ENCODE measurements at places on chromosomes 5 and 9. TPM values are rescaled to one million over a fixed set of nuclear protein-coding genes. Genes with fewer than 3 reads are reported as not detected.

DNA sequence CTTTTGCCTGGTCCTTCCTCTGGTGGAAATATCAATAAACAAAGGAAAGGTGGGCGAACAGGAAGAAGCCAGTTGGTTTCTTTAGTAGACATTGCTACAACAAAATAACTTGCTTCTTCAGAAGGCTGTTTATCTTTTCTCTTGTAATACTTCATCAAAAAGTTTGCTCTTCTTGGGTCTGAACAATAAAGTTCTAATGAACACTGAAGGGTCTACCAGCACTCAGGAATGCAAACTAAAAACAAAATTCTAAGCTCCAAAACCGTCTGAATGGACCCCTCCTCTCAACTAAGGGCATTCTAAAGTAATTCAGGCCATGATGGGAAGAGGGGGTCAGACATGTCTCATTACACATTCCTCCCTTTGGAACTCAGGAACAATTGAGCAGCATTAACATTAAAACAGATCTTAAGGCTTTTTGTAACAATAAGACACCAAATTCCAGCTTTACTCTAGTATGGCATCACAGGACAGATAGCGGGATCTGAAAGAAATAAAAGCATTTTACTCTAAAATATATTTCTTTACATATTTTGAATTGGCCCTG, 2.3 kb downstream of the TBCA start:
- no peak for DNase-seq
- H3K27ac ChIP-seq = no peak overlapping the region
- H3K36me3 ChIP-seq = peaks cover 8% of the 10 kb centered on the region
- H3K4me1 ChIP-seq = peaks cover 36% of the 10 kb centered on the region
- no peak overlapping the region for H3K4me3 ChIP-seq

GRCh38 chr9:83422527-83422926, 115.7 kb downstream of the FRMD3 start:
- no peak overlapping the region for H3K4me3 ChIP-seq
- no peaks in the 10 kb centered on the region for H3K36me3 ChIP-seq

The MRPS27 gene
- total RNA-seq = 113 TPM

The OTP gene
- total RNA-seq = 0.07 TPM

Data from HCT116 (cell line).